ENCODE measurements at places on chromosomes 13 and 19.

GRCh38 chr19:36093146-36093662 is 17.7 kb upstream of the OVOL3 start:
- no peak for DNase-seq

DNA sequence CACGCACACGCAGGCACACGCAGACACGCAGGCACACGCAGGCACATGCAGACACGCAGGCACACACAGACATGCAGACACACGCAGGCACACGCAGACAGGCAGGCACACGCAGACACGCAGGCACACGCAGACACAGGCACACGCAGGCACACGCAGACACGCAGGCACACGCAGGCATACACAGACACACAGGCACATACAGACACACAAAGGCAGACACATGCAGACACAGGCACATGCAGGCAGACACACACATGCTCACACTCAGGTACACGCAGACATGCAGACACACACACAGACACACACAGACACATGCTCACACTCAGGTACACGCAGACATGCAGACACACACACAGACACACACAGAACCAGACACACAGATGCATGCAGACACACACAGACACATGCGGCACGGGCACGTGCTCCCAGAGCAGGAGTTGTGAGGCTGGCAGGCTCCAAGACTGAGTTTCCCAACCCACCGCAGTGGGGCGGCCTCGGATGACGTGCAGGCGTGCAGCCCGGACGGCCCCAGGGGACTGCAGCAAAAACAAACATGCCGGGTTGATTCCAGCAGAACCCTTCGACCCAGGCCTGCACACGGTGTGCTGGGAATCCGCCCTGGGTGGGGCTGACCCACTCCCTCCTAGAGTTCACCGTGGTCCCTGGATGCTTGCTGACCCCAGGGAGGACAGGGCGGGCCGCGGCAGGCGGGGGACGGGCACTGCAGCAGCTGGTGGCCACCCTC is 100.0 kb downstream of the GADD45B start:
- DNase-seq, result peak; percentile 76

DNA sequence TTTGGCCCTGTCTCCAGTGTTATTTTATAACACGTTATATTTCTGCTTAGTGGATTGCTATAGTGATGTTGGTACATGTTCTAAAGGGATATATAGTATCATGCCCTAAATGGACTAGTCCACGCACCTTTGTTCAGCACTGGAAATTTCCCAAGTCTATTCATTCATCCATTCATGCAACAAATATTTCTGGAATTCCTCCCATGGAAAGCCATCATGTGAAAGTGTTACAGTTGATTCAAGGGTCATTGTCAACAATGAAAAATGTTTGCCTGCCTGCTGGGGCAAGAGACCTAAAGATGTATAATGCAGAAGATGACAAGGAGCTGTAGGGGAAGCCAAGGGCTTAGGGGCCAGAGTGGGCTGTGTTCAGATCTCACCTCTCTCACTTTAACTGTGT is 10.8 kb upstream of the HSPH1 start:
- DNase-seq, result no peak

DNA sequence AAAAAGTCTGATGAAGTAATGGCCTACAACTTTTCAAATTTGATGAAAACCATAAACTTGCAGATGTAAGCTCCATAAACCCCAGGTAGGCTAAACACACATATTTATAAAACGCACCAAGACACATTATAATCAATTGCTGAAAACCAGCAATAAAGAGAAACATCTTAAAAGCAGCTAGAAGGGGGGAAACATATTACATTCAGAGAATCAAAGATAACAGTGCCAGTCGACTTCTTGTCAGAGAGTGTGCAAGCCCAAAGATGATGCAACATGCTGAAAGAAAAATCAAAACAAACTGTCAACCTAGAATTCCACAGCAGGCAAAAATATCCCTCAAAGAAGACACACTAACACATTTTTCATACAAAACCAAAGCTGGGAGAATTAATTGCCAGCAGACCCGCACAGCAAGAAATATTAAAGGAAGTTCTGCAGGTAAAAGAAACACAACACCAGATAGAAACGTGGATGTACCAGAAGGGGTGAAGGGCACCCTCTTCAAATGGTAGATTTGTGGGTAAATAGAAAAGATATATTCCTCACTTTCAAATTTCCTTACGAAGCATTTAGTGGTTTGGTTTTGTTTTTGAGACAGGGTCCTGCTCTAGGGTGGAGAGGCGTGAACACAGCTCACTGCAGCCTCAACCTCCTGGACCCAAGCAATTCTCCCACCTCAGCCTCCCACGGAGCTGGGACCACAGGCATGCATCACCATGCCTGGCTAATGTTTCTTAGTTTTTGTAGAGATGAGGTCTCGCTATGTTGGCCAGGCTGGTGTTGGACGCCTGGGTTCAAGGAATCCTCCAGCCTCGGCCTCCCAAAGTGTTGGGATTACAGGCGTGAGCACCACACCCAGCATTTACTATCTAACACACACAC is 16.5 kb upstream of the ATP1A3 start:
- DNase-seq, result no peak

GRCh38 chr13:46905249-46905648 is 8.4 kb upstream of the HTR2A start:
- no peak for DNase-seq

DNA sequence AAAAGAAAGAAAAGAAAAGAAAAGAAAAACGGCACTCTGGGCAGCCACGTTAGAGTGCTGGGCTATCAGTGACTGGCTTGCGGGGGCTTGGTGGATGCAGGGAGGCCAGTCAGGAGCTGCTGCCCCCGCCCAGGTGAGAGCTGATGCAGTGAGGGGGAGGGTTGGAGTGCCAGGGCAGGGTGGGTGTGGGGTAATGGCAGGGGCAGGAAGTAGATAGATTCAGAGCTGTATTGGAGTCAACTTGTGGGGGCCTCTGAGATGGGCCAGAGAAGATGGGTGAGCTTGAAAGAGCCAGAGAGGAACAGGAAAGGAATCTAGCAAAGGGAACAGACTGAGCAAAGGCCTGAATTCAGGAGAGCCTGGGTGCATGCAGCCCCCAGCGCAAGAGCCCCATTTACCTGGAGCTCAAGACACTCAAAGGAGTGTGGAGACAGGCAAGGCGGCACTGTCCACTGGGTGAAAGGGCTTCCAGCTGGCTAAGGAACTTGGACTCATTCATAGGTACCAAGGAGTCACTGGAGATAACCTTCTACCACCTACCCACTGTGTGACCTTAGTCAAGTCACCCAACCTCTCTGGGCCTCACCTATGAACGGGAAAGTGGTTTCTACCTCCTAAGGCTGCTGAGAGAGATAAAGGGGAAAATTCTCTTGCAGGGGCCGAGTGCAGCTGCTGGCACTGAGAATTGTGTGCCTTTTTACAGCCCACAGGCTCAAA is 20.2 kb downstream of the VSTM2B start:
- DNase-seq, result peak; percentile 49

GRCh38 chr19:56153507-56153906 is 12.4 kb downstream of the ZNF444 start:
- DNase-seq, result no peak
